ENCODE measurements at places on chromosomes 2 and 18.

DNA sequence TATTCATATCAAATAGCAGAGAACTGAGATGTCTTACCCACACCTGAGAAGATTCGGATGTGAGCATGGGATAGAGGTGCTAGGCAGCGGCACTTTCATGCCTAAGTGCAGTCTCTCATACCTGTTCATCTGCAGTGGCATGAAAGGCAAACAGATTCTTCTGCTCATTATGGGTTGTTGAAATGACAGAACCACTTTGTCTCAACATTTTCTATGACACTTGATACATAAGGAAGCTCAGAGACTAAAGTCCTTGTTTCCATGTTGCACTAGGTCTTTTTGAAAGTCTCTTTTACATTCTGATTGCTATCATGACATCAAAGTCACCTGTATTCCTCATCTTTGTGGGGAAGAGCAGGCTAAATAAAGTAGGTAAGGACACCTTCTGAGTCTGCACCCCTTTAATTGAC is 8.0 kb upstream of the SCN1A start:
- no peak for DNase-seq

- no peak for DNase-seq
Observed at GRCh38 chr2:10223932-10224720, 78.6 kb upstream of the HPCAL1 start.

- DNase-seq: no peak
Observed at GRCh38 chr2:149365931-149366583, 35.7 kb downstream of the LYPD6 start.

DNA sequence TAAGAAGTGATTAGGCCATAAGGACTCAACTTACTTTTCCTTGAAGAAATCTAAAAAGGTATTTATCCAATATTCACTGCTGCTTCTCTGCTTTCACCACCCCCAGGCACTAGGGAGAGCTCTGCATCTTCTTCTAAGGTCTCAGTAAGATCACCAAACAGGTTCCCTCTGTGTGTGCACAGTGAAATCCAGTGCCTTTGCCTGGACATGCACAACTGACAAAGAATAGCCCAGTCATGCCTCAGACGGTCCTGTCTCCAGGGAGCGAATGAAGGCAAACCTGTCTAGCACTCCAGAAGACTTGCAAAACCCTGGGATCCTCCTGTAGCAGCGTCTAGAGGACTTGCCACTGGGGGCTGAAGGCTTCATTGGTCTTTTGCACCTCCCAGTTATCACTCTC is 344.5 kb upstream of the LRATD1 start:
- no peak for DNase-seq

- no peak for DNase-seq
Observed at GRCh38 chr2:69300650-69301049, 86.4 kb downstream of the GFPT1 start.

DNA sequence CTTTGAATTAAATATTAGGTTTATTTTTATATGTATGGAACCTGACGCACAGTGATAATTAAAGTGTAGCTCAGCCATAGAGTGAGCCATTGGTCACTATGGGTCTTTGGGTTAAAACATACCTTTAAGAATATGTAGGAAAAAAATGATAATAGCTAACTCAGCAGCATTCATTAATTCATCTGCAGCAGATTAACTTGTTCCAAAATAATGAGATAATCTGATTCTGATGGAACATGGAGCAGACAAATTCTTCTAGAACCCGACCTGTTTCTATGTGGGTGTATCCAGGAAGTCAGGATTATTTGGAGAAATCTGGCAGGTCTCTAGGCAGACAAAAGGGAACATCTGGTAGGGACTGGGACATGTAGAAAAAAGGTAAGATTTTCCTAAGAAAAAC is at the start of gene XIRP2:
XIRP2 (plus strand) TSS at position 301 of the 400 bp plus-strand sequence. CDS start 15,003 bp downstream, outside the sequence.
- no peak for DNase-seq

DNA sequence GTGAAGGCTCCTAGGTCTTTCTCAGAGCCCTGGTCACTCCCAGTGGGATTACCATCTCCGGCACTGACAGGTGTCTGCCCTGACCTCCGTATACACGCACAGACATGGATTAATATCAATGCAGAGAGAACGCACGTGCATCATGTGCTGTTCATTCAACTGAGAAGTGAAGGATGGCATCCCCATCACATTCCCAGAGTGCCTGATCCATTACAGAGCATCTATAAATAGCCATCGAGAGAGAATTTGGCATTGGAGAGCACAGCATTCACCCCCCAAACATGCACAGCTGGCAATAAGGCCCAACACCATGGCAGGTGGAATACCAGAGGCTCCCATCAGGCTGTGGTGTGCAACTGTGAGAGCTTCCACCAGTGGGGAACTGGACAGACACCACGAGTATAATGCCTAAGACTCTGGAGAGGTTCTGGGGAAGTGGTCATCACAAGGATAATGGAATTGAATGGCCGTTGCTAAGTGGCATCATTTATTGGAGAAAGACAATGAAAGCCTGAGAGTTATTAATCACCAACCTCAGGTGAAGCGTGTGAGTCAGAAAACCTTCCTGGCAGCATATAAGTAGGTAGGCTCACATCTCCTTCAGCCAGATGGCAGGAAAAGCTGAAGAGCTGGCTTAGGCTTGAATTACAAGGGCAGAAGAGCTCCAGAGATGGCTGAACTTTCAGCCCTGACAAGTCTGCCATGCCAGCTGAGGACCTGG is 244.5 kb upstream of the ID2 start:
- DNase-seq: no peak

GRCh38 chr2:232979871-232980461 is 33.1 kb downstream of the NGEF start:
- no peak for DNase-seq

GRCh38 chr2:226077031-226077430 is 677.5 kb downstream of the NYAP2 start:
- no peak for DNase-seq

GRCh38 chr2:219829667-219830352 is 202.4 kb downstream of the SLC4A3 start:
- DNase-seq: no peak

DNA sequence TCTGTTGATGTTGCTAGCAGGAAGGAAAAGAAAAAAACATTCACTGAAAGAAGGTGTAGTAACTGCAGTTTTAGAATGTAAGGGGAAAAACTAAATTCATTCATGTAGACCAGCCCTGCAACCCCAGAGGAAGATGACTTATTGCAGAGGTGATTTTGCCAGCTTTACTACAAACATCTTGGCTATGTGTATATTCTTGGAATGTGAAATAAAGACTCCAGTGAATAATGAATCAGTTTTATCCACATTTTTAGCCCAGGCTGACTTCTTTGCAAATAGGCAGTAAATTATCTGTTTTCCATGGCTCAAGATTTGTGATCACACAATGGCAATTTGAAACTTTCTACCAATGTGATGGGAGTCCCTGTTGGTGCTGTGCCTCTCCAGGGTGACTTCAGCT is 206.1 kb upstream of the SETBP1 start:
- no peak for DNase-seq

- DNase-seq: no peak
Observed at GRCh38 chr2:237213315-237214022, 127.8 kb downstream of the COPS8 start.

DNA sequence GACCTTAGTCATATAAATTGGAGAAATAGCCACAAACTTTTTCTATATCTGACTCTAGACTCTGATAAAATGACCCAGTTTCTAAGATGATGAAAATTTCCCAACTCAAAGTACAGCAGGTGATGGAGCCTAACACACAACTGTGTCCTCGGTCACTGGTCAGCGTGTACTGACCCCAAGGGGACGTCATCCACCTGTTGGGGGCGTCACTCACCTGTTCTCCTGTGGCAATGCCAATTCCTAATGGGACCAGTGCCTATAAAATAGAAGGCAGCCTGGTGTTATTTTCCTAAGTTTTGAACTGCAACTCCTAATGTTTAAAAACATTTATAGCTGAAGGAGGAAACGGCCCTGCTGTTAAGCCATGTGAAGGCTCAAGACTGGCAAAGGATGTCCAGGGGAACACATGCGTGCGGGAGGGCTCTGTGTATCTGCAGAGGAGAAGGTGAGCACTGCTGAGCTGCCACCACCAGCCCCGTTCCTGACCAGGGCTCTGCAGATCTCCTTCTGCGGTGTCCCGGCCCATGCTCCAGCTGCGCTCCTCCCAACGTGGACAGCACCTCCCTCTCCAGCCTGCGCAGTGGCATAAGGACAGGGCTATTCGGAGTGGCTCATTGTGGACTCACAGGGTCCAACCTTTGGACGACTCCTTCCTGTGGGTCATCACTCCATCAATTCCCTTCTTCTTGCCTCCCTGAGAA is 21.2 kb downstream of the TYMS start:
- no peak for DNase-seq

DNA sequence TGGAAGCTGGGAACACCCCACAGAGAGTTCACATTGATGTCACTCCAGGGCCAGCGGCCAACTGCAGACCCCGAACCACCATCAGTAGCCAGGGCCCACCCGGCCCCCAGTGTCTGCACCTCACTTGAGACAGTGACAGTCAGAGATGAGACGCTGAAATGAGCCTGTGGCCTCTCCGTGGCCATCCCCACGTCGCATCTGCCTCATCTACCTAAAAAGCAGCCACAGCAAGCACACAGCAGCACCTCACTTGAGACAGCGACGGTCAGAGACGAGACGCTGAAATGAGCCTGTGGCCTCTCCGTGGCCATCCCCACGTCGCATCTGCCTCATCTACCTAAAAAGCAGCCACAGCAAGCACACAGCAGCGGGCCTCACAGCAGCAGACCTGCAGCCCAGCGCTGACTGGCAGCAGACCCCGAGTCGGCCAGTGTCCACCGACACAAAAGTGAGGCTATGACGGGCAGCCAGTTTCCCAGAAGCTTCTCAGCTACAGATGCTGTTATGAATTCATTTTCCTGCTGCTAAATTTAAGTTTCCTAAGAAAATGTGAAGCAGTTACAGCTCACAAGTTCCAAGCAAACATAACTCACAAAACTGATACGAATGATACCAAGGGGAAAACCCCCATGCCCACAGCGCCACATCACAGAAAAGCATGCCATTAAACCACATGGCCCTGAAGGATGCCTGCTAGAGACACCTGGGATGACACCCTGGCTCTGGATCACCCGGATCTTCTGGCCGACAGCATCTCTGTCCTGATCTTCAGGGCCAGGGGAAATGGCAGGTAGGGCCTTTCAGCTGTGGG is 27.7 kb downstream of the SNORC start:
- DNase-seq: peak; percentile 19

DNA sequence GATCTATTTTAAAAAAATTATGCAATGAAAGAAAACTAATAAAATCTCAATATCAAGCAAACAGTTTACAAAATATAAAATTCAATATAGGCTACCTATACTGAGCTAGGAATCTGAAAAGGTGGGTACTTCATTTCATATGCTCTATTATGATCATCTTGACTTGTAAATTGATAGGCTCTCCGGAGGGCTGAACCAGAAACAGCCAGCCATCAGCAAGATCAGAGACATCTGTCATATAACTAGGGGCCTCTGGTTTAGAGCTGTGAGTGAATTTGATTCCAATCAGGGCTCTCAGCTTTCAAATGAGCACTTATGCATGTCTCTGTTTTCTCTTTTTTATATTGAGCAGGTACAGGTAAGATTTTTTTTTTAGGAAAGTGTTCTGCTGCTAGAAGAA is 114.2 kb downstream of the SPHKAP start:
- no peak for DNase-seq

GRCh38 chr18:49339146-49339545 is 121.3 kb downstream of the DYM start:
- DNase-seq: no peak

- no peak for DNase-seq
Observed at GRCh38 chr2:127175751-127176354, 44.2 kb downstream of the CYP27C1 start.

DNA sequence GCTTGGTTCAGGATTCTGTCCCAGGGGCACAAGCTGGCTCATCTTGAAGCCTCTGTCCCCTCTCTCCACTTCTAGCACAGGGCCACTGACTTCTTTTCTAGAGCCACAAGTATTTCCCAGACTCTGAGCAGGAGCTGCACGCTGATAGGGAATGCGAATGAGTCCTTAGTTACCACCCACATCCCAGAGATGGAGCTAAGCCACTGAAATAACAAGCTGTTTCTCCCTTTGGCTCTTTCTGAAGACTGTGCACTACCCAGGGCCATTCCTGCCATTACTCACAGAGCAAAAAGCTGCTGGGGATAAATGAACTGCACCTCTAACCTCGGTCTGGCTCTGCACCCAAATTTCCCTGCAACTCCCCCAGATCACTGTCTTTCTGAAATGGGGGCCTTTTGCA is 70.6 kb downstream of the TSN start:
- DNase-seq: no peak

- DNase-seq: no peak
Observed at GRCh38 chr18:57015451-57015850, 131.4 kb upstream of the BOD1L2 start.

DNA sequence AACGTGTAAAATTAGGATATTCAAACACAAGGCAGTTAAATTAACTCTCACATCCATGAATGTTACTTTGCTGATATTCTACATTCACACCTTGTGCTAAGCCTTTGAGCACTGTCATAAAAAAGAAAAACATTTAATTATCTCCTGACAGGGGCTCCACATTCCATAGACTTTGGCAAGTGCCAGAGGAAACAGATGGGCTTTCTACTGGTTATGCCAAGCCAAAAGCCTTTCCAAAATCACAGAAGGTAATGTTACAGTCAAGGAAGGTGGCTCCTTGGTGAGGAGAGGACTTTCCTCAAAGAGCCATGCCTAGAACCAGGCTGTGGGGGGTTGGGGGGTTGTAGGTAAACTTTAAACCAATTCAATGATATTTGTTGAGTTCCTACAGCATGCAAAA is 12.4 kb downstream of the MYO5B start:
- DNase-seq: no peak

GRCh38 chr18:944440-944839 is 39.8 kb downstream of the ADCYAP1 start:
- DNase-seq: no peak

GRCh38 chr2:107380912-107381311 is 445.8 kb upstream of the RGPD4 start:
- no peak for DNase-seq

GRCh38 chr2:133955169-133955568 is 298.7 kb upstream of the MGAT5 start:
- DNase-seq: no peak

GRCh38 chr2:213669657-213670056 is 385.4 kb downstream of the SPAG16 start:
- DNase-seq: no peak

GRCh38 chr2:142142595-142142994 is 11.8 kb upstream of the LRP1B start:
- no peak for DNase-seq

GRCh38 chr2:120452131-120452530 is 106.2 kb downstream of the INHBB start:
- DNase-seq: no peak

DNA sequence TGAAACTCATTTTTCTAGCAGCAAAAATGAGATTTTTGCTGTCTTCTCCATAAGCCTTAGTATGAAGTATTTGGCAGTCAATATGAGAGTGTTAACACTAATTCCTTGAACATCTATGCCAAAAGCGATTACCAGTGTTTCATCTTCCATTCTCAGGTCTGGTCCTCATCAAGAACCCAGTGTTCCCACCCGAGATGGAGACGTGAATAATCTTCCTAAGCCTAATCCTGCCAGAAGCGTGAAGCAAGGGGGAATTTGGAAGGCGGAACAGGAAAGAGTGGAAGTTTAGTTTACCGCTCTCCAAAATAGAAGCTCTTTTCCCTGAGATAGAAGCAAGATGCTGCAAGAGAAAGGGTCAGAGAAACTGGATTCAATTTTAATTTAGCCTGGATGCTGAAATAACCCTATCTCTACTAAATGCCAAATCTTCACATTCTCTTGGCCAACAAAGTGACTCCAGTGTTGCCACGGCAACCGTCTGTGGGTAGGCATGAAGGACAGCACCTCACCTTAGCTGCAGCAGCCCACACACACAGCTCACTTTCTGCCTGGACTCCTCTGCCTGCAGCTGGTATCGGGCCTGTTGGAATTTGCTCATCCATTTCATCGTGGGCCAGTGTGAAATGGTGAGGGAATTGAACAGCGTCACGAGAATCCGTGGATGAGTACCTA is 711.1 kb downstream of the CBLN2 start:
- DNase-seq: no peak

Measured in T-helper 2 cell (primary cell).